ENCODE measurements at places on chromosomes 4 and X.

DNA sequence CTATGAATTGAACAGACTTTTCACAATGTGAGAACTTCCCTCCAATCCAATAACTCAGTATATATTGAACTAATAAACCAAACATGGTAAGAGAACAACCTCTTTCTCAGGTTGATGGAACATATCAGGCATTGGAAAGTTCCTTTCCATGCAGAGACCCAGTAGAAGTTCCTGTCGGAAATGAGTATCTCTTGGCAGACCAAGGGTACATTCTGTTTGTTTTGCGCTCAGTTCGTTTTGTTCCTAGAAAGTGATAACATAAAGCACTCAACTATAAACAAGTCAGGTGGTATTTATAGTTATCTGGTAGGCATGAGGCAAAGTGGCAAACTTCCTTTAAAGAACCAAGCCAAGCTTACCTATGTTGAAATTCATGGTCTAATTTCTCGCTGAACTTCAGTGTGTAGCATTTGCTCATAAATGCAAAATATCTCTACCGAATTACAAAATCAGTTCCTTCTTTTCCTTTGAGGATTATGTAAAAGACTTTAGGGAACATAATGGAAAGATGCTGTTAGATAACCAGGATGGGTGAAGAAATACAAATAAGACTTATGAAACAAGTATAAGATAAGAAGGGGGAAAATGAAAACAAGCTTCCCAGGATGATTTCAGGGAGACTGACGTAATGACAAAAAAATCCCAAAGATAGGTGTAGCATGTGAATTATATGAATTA, 120.3 kb downstream of the ARHGAP24 start:
- no peak for DNase-seq

DNA sequence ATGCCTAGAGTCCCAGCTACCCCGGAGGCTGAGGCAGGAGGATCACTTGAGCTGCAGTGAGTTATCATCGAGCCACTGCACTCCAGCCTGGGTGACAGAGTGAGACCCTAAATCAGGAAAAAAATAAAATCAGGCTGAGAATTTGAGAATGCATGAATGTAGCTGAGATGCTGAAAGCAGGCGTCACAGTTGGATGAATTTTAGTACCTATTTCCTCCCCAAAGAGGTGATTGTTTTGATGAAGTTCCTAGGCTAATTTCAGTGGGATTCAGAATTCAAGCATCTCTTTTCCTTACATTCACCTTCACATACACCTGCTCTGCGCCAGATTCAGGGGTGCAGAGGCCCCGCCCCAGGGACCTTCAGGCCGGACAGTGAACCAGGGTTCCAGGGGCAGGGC, 3.2 kb downstream of the CFAP99 start:
- no peak for DNase-seq

- DNase-seq = peak; percentile 23
Observed at GRCh38 chrX:83845397-83845796, 15.5 kb upstream of the CYLC1 start.

GRCh38 chrX:150405576-150405975, 42.5 kb downstream of the MAMLD1 start:
- DNase-seq = peak; percentile 1

GRCh38 chrX:52933976-52934703, 24.2 kb downstream of the FAM156A start:
- DNase-seq = no peak

DNA sequence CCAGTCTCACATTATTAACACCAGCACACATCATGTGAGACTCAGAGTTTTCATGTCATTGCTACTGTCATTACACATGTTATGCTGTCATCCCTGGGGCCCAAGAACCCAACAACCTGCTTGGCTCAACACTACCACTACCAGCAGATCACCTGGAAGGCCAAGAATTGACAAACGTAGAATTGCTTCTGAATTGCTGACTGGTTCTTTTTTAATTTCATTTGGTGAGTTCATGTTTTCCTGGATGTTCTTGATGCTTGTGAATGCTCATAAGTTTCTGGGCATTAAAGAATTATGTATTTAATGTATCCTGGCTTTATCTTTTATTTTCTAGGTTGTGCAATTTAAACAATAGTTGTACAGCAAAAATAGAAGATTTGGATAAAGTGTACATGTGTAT, 40.2 kb downstream of the ACTRT1 start:
- DNase-seq = no peak

DNA sequence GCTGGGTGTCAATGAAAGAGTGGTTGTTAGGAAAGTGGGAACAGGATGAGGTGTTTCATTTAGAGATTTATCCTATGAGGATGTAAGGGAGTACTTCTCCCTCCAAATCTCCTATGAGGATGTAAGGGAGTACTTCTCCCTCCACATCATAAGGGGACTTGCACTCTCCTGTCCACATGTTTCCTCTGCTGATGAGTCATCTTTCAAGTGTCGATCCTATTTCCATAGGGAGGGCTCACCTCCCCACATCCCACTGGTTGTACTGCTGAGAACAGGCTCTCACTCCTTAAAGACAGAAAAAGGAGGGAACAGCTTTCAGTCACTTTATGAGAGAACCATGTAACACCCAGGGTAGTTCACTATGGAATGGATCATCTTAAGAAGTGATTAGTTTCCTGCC, 65.0 kb downstream of the INPP4B start:
- DNase-seq = peak; percentile 19

GRCh38 chr4:189494407-189494806, 446.3 kb upstream of the FRG1 start:
- no peak for DNase-seq

DNA sequence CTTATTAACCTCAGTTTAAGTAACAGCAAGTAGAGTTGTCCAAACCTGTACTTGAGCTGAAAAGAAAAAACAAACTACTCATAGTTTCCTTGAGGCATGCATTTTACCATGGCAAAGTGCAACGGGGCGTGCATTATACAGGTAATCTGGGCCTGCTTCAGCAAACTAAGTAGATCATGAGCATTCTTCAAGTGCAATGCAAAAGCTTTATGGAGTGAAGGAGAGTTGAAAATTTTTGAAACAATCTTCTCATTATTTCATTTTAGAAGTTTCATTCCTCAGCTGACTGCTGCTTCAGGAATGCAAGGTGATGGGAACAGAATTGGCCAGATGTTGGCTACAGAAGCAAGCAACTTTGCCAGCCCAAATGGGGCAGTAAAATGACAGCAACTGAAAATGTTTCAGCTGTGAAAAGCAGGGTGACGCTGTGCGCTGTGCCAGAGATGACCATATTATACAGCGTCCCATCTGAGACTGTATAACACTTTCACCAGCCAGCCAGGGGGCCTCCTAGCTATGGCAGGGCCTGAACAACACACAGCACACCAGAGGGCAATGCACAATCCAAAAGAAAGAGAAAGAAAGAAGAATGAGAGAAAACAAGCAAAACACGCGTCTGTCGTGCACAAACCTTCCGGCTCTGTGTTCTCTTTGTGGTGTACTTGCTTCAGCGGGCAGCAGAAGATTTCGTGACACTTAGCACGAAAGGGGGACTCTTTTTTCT, 145.5 kb upstream of the FGF13 start:
- no peak for DNase-seq

GRCh38 chrX:24398766-24399165, 38.3 kb downstream of the SUPT20HL1 start:
- DNase-seq = no peak

DNA sequence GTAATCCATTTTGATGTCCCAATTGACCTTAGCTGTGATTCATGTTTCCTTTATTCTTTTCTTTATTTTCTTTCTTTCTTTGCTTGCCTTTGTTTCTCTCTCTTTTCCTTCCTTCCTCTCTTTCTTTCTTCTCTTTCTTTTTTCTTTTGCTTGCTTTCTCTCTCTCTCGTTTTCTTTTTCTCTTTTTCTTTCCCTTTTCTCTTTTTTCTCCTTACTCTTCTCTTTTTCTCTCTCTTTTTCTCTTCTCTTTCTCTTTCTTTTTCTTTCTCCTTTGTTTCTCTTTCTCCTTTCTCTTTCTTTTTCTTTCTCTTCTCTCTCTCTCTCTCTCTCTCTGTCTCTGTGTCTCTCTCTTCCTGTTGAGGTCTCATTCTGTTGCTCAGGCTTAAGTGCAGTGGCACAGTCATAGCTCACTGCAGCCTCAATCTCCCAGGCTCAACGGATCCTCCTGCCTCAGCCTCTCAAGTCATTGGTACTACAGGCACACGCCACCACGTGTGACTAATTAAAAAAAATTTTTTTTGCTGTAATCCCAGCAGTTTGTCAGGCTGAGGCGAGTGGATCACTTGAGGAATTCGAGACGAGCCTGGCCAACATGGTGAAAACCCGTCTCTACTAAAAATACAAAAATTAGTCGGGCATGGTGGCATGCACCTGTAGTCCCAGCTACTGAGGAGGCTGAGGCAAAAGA, 8.0 kb upstream of the DHRSX start:
- no peak for DNase-seq

DNA sequence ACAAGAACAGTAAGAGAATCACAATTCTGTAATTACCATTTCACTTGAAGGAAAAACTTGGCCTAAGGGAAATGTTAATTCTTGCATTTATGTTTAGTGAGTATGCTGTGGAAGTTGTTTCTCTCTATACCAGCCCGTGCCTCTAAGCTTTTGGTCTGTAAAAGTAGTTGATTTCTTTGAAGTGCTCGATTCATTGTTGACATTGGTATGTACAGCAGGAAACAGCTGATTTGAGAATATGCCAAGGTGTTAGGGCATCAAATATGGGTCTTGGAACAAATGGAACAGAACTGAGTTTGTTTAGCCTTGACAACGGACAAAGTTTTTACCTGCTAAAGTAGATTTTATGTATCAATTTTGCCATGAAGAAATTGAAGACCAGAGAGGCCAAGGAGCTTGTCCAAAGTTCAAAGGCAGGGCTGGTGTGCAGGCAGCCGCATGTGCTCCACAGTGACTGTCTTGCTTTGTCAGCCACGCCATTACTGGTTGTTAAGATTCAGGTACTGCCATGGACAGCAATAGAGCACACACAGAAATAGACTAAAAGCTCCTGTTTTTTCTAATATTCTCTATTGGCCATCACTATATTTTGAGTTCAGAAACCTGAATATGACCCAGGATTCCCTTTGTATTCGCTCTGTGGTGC, 75.5 kb upstream of the TLR3 start:
- DNase-seq = no peak

GRCh38 chrX:11209798-11210414, 83.3 kb upstream of the AMELX start:
- DNase-seq = no peak

DNA sequence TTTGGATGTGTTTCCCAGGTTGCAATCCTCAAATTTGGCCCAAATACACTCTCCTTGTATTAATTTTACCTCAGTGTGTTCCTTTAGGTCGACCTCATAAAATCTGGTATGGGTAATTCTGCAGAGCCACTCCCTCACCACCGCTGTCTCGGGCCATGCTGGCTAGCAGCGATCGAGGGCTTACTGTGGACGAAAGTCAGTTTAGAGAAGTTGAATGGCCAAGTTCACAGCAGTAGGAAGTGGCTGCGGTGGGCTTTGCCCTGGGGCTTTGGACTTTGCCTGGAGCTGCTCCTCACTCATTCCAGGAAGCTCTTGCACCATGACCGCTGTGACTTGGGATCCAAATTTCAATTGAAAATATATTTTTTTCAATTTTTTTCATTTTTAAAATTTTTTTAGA, 19.6 kb downstream of the TMEM187 start:
- no peak for DNase-seq

DNA sequence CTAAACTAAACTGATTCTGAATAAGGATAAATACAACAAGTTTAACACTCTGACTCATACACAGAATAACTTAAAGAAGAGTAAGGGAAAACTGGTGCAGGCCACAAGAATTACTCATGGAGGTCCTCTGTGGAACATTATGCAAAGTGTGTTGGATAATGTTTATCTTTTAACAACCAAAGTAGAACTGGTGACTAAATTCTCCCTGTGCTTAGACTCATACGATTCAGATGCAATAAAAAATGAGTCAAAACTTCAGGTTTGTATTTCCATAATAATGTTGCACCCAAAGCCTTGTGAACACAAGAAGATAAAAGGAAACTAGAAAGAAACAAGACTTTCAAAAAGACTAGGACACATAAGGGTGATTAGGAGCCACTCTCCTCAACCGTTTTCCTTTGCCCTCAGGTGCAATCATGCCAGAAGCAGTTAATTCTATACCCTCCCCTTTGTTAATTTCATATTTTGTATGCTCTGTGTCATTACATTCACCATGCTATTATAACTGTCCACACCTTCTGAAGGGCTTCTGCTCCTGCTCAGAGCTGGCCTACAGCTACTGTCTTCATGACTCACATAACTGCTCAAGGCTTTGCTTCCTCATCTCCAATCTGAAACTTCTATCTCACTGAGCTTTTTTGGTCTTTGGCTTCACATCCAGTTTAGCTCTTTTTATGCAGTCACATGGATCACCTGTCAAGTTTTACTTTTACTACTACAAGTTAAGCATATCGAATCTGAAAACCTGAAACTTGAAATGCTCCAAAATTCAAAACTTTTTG, 60.2 kb downstream of the KCNIP4 start:
- DNase-seq = peak; percentile 96

- no peak for DNase-seq
Observed at GRCh38 chr4:128716338-128716737, 93.2 kb upstream of the JADE1 start.

GRCh38 chr4:29565256-29565655, 1154.9 kb upstream of the PCDH7 start:
- peak; percentile 36 for DNase-seq

- DNase-seq = no peak
Observed at GRCh38 chrX:123336666-123337065, 152.6 kb downstream of the GRIA3 start.

GRCh38 chr4:8694651-8695151, 102.1 kb downstream of the CPZ start:
- DNase-seq = no peak

DNA sequence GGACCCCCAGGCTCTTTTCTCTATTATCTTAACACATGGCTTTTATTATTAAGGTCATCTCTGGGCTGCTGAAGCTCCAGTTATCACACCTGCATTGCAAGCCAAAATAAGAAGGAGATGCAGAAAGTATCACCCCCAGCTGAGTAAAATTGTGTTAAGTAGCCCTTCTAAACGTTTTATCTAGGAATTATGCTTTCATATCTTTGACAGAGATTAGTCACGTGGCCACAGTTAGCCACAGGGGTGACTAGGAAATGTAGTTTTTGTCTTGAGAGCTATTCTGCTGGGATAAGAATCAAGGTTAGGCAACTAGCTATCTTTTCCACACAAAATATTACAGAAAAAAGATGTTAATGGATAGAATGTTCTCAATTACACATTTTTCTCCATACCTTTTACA, 102.1 kb downstream of the ANXA3 start:
- DNase-seq = peak; percentile 36

DNA sequence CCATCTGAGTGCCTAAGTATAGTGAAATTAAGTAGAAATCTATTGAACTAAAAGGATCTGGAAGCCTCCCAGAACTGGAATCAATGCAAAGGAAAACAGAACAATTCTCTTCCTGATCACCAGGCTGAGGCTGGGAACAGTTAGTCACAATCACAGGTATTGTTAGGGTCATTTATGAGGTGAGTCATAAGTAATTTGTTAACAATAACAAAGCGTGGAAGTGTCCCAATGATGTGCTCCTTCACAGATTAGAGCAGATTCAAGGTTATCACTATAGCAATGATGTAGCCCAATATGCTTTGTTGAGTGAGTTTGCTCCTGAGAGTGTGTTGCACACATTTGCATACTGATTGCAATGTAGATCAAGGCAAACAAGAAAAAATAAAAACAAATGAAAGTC, 228.1 kb downstream of the ZNF674 start:
- peak; percentile 20 for DNase-seq

GRCh38 chrX:49041744-49042580, 1.2 kb downstream of the TFE3 start:
- DNase-seq = peak; percentile 82

All from ELR (cell line).